ENCODE measurements at places on chromosomes 7 and 10. TPM values are rescaled to one million over a fixed set of nuclear protein-coding genes. Genes with fewer than 3 reads are reported as not detected.

Gene CUEDC2
- total RNA-seq, result 31.5 TPM

Gene ARHGEF35
- total RNA-seq, result 25.8 TPM

Gene BPGM
- total RNA-seq, result 16.6 TPM

Gene FXYD4
- not detected for total RNA-seq

Gene TLX1
- not detected for total RNA-seq

Gene ING3
- 6.5 TPM for total RNA-seq

Gene XRCC2
- 0.26 TPM for total RNA-seq

Gene AKR1C4
- total RNA-seq, result not detected

Gene GIMAP1
- not detected for total RNA-seq

Measured in bronchial epithelial cell (primary cell).